ENCODE measurements at places on chromosomes 1 and 21.

DNA sequence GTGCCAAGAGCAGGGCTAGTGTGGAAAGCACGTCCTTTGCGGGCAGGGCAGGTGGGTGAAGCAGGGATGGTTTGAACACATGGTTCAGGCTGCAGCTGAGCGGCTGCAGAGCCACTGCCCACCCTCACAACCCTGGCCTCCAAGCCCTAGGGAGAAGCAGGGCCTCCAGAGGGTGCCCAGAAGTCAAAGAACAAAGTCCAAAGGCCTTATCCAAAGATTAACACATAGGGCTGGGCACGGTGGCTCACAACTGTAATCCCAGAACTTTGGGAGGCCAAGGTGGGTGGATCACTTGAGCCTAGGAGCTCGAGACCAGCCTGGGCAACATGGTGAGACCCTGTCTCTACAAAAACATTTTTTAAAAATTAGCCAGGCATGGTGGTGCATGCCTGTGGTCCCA lies 46.8 kb downstream of the CAPN8 start:
- no peak for DNase-seq

GRCh38 chr1:203072002-203072602 lies 13.7 kb downstream of the MYOG start:
- no peak for DNase-seq

- no peak for DNase-seq
Measured at GRCh38 chr1:165169028-165169427, 187.5 kb downstream of the LMX1A start.

- no peak for DNase-seq
Measured at GRCh38 chr1:6823793-6824192, 38.5 kb downstream of the CAMTA1 start.

DNA sequence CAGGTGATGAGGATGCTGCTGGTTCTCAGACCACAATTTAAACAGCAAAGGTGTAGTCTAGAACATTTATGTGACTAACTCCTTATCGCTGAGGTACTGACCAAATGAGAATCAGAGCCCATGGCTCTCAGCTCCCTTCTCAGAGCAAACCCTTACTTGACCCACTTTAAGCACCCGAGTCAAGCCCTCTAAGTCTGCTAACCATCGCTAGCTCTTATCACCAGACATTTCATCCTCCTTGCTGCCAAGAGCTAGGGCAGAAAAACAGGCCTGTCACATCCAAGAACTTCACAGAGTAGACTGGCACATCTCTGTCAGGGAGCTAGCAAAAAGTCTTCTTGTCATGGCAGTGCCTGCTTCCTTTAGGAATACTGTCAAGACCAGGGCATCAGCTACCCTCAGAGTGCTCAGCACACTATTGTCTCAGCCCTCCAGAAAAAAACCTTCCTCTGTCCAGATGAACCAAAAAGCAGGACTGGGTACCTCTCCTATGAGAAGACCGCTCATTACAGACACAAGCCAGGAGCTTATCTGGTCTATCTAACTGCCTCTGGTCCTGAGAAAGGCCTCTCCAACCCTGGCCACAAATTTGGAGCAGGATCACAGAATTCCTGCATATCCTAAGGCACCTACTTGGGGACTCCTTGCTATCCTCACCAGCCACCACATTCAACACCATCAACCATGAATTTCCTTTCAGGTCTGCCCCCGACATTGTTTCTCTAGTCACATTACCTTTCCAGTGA lies 26.2 kb downstream of the ERI3 start:
- no peak for DNase-seq
